ENCODE measurements at places on chromosomes 2 and 18.

DNA sequence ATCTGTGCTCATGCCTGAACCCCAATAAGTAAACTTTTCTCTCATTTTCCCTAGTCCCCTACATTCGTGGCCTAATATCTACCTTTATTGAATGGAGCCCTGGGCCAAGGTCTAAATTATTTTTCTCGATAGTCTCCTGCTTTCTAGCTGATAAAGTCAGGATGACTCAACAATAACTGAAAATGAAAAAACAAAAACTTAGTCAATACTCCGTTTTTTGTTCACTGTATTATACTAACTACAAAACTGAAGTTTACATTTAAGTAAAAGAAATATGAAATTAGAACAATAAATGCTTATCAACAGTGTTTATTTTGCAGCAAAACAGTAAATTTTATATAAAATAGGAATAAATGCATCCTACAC is 32.2 kb downstream of the AOX1 start:
- DNase-seq = no peak

- no peak for DNase-seq
Observed at GRCh38 chr2:97661927-97662326, 1.9 kb downstream of the ACTR1B start.

DNA sequence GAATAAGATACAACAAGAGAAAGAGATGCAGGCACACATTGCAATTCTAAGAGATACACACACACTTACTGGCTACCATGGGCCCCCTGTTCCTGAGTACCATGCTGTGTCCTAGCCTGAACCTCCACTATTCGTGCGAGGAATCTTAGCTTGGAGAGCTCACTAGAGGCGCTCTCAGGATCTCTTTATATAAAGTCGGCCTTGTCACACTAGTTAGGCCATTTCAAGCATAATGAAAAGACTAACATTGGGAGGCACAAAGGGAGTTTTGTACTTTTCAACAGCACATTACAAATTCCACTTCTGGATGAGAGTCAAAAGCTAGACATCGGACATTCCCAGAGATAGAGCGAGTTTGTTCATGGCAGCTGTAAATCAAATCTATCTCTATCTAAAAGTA is 365.2 kb downstream of the DSEL start:
- DNase-seq = no peak

- no peak for DNase-seq
Observed at GRCh38 chr2:101500860-101501259, 25.9 kb upstream of the RFX8 start.

- DNase-seq = no peak
Observed at GRCh38 chr18:79478484-79479115, 82.9 kb downstream of the NFATC1 start.

DNA sequence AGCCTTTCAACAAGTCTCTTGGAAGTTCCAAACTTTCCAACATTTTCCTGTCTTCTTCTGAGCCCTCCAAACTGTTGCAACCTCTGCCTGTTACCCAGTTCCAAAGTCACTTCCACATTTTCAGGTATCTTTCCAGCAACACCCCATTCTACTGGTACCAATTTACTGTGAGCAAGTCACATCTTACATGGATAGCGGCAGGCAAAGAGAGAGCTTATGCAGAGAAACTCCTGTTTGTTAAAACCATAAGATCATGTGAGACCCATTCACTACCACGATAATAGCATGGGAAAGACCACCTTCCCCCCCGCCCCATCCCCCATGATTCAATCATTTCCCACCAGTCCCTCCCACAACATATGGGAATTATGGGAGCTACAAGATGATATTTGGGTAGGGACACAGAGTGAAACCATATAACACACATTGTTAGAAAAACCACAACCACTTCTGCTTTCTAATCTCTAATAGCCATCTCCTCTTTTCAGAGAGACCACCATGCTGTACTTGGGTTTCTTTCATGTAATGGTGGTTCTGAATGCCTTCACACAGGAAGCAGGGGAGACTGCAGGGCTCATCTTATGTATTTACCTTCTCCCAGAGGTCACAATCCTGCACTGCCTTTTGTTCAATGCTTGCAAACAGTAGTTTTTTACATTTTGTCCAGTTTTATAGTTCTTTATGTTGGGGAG is 46.0 kb upstream of the CALCRL start:
- DNase-seq = no peak

DNA sequence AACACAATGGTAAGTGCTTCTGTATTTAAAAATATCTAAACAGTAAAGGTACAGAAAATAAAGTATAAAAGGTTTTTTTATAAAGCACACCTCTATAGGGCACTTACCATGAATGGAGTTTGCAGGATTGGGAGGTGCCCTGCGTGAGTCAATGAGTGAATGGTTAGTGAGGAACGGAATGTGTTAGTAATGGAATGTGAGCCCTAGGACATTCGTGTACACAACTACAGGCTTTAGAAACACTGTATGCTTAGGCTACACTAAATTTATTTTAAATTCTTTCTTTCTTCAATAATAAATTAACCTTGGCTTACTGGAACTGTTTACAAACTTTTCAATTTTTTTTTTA is 337.9 kb upstream of the SLC39A10 start:
- DNase-seq = no peak

GRCh38 chr2:168740360-168740759 is 62.1 kb upstream of the NOSTRIN start:
- DNase-seq = no peak

- DNase-seq = no peak
Observed at GRCh38 chr2:147782141-147782930, 62.5 kb upstream of the ACVR2A start.

DNA sequence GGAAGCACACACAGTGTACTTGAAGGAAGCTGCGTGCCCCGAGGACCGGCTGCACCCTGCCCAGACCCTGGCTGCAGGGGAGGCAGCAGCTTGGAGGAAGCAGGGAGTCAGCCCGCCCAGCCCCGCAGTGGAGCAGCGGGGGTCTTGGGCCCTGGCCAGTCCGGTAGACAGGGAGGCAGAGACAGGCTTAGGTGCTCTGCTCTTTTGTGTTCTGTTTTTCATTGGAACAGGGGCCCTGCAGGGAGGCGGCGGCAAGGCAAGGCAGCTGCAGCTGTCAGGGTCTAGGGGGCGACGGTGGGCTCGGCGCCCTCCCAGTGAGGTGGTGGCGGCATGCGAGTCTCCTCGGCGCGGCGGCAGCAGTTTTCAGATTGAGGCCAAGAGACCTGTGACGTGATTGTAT is 53.3 kb upstream of the TFCP2L1 start:
- DNase-seq = no peak

- DNase-seq = no peak
Observed at GRCh38 chr2:5391362-5391761, 300.8 kb upstream of the SOX11 start.

DNA sequence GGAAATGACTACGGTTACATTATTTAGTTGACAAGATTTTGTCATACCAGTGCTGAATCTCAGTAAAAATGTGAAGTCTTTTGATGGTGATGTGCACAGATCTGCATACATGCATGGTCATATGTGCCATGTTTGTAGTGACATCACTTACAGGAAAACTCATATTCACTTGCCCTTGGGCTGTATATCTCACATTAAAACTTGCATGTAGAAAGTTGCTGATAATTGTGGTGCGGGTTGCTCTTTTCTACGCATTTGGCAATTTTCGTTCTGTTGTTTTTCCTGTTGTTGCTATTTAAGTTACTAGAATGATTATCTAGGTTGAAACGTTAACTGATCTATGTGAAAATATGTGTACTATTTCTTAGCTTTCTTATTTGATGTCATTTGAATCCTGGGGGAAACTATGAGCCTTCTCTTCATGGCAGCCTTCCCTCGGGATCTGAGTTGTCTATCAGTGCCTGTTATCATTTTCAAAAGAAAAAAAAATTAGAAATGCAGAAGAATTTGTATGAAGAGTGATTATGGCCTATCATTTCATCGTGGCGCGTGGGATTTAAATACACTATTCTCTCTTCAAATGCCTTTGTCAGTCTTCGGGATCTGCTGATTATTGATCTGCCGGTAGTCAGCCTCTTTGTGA is 296.6 kb downstream of the TMX3 start:
- no peak for DNase-seq

DNA sequence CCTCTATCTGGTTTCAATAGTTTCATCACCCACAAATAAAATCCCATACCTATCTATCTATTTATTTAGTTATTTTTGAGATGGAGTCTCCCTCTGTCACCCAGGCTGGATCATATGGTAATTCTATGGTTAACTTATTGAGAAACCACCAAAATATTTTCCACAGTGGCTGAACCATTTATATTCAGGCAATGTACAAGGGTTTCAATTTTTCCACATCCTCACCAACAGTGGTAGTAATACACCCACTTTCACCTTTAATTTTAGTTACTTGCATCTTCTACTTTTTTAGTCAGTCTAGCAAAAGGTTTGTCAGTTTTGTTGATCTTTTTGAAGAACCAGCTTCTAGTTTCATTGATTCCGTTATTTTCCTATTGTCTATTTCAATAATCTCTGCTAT is 46.1 kb upstream of the PHLPP1 start:
- DNase-seq = no peak

- DNase-seq = no peak
Observed at GRCh38 chr2:1665761-1666505, 78.4 kb downstream of the PXDN start.

DNA sequence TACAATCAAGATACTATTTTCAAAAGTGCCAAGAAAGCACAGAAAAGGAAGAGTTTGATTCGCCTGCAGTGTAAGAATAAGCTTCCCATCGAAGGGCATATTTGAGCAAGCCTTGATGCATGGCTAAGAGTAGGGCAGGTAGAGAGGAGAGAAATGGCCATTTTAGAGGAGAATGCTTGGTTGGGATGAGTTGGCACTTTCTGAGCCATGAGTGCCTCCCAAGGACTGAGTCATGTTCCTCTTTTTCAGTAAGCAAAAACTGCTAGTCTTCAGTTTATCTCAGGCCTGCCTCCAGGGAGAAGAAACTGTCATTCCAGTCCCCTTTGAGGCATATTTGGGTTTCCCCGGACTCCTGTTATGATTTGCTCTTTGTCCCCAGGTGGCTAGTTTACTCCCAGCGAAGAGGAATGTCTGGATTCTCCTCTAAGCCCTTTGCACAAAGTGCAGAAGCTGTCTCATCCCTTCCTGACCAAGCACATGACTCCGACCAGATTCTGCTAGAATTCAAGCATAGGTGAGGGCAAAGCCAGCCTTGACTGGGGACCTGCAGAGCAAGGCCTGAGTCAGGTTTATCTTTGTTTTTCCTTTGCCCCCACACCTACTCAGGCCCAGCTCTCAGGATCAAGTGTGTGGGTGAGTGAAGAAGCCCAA is 115.2 kb downstream of the TTC32 start:
- DNase-seq = no peak

- DNase-seq = no peak
Observed at GRCh38 chr2:16094811-16095210, 154.5 kb downstream of the MYCN start.

DNA sequence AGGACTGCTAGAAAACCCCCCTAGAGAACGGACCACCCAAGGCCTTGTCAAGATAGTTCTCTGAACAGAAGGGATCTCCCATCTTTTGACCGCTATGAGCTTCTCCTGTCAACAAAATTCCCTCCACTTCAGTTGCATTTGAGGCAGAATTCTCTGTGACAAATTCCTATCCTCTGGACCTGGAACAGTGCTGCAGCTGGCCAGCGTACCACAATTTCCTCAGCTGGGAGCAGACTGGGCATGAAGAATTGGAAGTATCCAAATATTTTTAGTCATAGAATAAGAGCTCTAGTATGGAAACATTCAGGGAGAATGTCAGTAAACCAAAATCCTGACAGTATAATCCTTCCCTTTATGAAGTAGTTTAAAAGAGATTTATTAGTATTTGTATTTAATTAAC is 147.1 kb upstream of the BOD1L2 start:
- no peak for DNase-seq

- no peak for DNase-seq
Observed at GRCh38 chr18:49648811-49649210, 87.0 kb downstream of the LIPG start.

DNA sequence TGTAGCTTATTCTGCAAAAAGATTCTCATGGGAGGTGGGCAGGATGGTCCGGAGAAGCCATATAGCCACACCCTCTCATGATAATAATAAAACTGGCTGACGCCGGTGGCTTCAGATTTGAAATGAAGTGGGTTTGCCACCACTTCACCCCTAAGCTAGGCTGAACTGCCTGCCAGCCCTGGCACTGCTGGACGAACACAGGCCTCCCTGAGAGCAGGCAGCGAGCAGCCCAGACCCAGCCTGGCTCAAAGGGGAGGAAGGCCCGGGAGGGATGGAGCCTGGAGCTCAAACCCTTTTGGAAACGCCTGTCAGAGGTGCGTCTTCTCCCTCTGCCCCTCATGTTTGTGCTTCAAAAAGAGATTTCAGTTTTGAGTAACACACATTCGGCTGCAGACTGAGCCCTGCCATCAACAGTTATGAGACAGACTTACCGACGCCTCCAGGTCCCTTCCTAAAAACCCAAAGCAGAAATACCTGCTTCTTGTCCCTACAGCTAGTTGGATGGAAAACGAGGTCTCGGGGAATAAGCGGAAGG is 71.1 kb upstream of the HPCAL1 start:
- DNase-seq = no peak
